Left cardiac atrium (tissue), 4 donors: ENCODE measurements at places on chromosomes 1 and 21. TPM values are rescaled to one million over a fixed set of nuclear protein-coding genes. Genes with fewer than 3 reads are reported as not detected.
A peak's percentile ranks its signal among the peaks of the same experiment; 100 is the strongest.

DNA sequence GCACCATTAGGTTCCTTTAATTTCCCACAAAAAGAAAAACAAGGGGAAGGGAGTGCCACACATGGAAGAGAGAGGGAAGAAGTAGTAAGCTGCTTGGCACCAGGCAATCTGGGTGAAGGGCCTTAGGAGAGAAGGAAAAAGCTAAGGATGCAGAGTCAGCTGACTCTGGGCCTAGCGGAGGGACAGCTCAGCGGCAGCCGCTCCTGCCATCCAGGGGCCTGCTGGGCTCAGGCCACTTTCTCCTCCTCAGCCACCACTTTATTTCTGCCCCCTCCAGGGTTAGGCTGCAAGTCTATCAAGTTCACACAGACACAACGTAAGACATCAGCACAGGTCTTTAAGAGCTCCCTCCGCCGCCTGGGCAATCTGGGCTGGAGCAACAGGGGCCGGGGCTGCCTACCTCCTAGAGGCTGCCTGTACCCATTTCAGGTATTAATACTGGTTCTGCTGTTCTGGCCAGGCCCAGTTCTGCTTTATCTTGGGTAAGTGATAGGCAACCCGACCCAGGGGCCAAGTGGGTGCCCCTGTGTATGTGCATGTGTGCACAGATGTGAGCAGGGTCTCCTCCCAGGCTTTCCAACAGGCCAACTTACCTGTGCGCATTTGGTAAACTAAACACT lies 53.6 kb downstream of the SLC45A1 start:
- no peak for DNase-seq

GRCh38 chr1:49306507-49307070 lies 529.9 kb upstream of the BEND5 start:
- DNase-seq: no peak

DNA sequence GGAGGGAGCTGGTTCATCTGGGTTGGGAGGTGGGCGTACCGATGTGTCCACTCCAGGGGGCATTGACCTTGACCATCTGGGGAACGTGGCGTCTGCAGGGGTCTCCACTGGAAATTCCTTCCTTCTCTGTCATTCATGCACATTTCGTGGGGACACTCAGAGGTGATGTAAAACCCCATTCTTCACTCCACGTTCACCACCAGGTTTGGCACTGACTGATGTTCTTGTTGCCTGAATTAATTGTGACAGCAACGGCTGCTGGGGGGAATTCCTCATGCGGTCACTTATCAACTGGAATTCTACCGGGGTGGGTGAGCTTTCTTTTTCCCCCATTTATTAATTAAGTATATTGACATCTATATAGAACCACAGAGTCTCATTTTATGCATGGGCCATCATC lies 18.1 kb upstream of the POFUT2 start:
- DNase-seq: peak; percentile 19

- DNase-seq: no peak
Observed at GRCh38 chr1:37932759-37933158, 14.1 kb downstream of the INPP5B start.

DNA sequence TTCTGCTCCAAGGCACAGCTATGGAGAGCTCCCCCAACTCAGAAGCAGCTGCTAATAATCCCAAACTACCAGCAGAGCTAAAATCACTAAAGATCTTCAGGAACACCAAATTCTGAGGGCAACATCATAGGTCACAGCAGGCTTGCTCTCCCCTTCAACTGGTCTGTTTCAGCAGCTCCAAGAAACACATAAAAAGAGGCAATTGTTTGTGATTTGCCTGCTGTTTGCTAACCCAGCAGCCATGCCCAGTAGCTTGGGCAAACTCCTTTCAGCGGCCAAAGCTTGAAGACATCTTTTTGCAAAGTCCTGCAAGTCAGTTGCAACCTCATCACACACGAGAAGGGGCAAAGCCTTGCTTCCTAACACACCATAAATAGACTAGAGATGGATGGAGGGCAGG lies 8.9 kb downstream of the ERI3 start:
- DNase-seq: no peak

DNA sequence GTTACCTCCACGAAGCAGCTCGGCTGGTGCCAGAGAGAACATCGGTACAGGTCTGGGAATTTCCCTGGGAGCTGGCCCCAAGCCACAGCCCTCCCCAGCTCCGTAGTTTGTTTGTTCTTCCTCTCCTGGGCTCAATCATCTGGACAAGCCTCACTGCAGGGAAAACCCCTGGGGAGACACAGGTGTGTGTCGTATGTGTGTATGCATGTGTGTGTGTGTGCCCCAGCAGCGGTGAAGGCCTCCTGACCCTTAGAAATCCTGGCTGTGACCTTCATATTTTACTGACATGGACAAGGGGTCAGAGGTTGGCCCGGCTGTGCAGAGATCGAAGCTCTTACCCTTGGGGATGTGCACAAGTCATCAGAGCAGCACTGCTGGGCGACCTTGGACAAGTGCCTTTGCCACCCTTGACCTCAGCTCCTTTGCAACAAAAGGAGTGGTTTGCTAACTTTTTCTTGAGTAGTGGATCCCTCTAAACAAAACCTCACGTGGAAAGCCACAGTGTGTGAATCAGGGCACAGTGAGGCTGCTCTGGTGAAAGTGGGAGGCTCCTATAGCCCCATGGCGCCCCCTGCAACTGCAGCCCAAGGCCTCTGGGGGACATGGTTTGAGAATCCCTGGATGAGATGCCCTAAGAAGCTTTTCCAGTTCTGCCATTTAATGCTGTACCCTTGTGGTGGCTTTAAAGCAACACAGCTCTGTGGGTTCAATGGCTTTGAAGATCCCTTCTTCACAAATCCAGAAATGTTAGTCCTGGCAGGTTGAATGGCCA lies 12.3 kb upstream of the IL22RA1 start:
- DNase-seq: no peak

GRCh38 chr1:43207229-43207853 lies 35.2 kb downstream of the CFAP57 start:
- no peak for DNase-seq

GRCh38 chr1:229070168-229070567 lies 200.7 kb upstream of the RAB4A start:
- DNase-seq: peak; percentile 88

GRCh38 chr1:10986525-10986890 lies 25.9 kb upstream of the TARDBP start:
- no peak for DNase-seq

- no peak for DNase-seq
Observed at GRCh38 chr1:200437088-200437487, 27.3 kb upstream of the ZNF281 start.

GRCh38 chr1:177650947-177651346 lies 318.9 kb downstream of the SEC16B start:
- DNase-seq: no peak

DNA sequence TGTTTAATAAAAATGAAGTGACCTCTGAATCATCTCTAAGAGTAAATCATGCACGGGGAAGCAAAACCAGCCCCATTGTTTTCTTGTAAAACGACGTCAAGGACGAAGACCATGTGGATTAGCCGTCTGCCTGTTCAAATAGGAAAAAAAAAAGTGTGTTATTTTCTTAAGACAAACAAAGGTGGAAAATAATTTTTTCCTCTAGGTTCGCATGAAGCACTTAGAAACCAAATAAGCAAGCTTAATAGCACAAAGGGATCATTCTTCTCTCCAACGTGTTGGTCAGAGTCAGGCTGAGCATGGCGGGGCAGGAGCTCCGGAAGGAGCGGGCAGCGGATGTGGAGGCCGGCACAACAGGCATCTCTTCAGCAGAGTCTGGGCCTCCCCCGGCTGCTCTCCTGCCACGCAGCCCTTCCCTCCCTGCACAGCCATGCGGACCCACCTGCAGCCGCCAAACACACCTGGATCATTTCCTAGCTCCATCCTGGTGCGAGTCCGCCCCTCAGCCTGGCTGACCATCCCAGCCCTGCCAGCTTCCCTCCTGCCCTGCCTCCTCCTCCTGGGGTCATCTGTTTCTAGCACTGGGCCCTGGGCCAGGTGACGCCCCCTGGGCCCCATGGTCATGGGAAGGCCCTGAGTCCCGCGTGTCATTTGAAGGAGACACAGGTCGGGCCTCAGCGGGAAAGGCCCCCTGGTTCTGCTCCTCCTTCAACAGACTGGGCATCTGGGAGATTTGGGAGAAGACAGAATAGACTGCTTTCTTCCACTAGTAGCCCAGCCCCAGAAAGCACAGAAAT lies 40.2 kb downstream of the MX1 start:
- no peak for DNase-seq

- peak; percentile 68 for DNase-seq
Observed at GRCh38 chr1:44036409-44037139, 5.3 kb upstream of the SLC6A9 start.

GRCh38 chr21:27564684-27565301 lies 597.9 kb upstream of the ADAMTS5 start:
- peak; percentile 37 for DNase-seq

GRCh38 chr1:74205266-74205665 lies 7.2 kb downstream of the FPGT start:
- no peak for DNase-seq

GRCh38 chr21:26443291-26443690 lies 129.8 kb downstream of the CYYR1 start:
- no peak for DNase-seq

GRCh38 chr1:146039844-146040194 lies 18.3 kb upstream of the HJV start:
- DNase-seq: no peak

DNA sequence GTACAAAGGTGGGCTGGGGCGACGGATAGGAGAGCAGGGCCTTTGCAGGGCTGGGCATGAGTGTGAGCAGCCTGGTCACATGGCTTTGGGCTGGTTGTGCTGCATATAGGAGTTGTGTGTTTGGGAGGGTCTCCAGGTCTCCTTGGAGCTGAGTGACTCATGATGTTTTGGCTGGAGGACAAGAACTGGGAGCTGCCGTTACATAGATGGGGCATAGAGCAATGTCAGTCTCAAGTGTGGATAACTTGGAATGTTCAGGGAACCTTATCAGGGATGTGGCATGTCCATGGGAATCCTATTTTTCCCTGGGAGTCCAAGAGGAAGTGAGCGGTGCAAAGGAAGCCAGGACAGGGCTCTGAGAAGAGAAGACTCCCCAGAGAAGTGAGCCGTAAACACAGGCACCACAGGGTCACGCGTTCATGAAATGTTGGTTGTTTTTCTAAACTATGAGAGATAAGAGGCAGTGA lies 136.4 kb upstream of the KCNE2 start:
- no peak for DNase-seq

- no peak for DNase-seq
Observed at GRCh38 chr1:14320518-14320917, 278.0 kb upstream of the KAZN start.

Gene SH2D2A
- 1.1 TPM for total RNA-seq

Gene BMP8B
- 0.59 TPM for total RNA-seq

Gene PIGR
- total RNA-seq: 0.06 TPM

Gene CRYBG2
- not detected for total RNA-seq

Gene RNASEL
- total RNA-seq: 4.9 TPM

Gene CLEC20A
- not detected for total RNA-seq

Gene WDR64
- not detected for total RNA-seq

Gene CADM3
- 6.3 TPM for total RNA-seq

Gene SH3D21
- 3.0 TPM for total RNA-seq

Gene PFKL
- total RNA-seq: 58.8 TPM

Gene OR2G6
- 0.03 TPM for total RNA-seq
